GM18507 (cell line): ENCODE measurements at places on chromosomes 1 and 21.

DNA sequence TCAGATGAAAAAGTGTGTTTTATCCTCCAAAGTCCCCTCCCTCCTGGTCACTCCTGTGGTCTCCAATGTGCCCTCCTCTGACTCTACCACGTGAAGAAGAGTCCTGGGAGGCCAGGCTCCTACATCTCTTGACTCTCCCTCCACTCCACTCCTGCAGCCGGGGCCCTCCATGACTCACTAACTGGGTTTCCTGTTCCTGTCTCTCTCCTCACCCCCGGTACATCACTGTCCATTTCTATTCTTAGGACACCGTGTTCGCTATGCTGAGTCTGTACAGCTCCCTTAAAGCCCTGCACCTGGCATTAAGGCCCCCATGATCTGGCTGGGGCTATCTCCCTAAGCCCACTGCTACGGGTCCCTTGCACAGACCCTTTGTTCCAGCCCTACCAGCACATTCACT is 93.4 kb downstream of the BCAR3 start:
- DNase-seq: no peak

GRCh38 chr1:101474039-101474665 is 237.3 kb downstream of the S1PR1 start:
- DNase-seq: no peak

DNA sequence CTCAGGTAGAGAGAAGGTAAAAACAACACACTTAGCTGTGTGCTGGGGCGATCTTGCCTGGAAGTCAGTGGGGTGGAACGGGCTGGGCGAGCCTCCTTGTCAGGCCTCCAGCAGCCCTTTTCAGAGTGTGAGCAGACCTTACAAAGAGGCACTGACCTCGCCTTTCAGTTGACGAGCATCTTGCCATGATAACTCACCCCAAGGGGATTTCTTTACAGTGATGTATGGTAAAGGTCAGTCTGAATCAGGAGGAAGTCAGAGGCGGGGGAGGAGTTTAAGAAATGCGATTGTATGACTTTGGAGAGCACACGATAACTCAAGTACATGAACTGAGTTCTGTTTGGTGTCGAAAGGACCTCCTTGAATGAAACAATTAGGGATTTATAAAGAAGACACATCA is 326.5 kb upstream of the PROX1 start:
- no peak for DNase-seq

DNA sequence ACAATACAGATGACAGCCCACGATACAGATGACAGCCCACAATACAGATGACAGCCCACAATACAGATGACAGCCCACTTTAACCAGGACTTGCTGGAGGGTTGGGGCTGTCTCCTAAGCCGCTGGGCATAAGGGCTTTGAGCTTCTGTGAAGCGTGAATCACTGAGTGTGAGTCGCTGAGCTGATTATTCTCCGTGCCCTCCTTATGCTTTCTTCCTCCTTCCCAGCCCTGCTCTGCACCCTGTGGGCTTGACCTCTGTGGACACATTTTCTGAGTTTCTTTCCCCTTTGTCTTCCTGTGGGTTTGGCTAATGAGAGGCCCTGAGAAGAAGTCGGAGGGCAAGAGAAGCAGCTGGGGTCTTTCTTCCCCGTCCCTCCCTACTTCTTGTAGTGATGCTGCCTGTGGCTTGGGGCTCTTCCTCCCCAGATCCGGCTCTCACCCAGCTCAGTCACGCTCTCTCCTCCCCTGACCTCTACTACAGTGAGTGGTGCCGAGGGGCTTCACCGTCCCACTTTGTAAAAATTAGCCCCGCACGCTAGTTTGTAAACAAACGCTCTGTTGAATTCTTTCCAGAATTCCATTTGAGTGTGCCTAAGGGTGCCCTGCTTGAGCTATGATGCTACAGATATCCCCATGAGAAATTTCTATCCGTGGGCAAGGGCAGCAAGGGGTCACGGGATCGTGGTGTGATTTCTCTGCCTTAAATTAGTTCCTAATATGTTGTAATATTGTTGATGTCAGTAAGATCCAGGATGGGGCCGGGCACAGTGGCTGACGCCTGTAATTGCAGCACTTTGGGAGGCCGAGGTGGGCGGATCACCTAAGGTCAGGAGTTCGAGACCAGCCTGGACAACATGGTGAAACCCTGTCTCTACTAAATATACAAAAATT is 46.4 kb upstream of the SOD1 start:
- no peak for DNase-seq

DNA sequence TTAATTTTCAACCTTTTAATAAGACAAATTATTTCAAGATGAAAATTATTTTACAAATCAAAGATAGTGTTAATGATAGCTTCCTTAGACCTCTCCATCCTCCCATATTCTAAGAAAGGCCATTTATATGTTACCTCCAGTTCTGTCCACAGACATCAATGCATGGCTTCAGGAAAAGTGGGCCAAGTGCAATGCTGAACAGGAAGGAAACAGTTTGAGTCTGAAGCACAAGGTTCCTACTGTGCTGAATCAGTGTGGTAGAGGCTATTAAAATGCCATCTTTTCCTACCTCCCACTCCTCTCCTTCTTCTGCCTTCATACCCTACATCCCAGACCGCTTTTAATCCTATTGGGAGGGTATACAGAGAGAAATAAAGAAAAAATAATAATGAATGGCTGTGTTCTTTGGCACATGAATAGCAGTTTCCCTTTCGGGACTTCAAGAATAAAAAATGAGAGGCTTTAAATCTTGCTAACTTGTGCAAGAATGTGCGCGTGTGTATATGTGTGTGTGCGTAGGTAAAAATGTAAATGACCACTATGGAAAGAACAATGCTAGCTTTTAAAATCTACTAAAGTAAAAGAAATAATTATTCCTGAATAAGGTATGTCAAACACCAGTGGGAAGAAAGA is 62.6 kb upstream of the C1orf105 start:
- DNase-seq: no peak
